ENCODE measurements at places on chromosomes 4 and X.

GRCh38 chr4:1265351-1265750 is 16.4 kb upstream of the CTBP1 start:
- no peak for DNase-seq

DNA sequence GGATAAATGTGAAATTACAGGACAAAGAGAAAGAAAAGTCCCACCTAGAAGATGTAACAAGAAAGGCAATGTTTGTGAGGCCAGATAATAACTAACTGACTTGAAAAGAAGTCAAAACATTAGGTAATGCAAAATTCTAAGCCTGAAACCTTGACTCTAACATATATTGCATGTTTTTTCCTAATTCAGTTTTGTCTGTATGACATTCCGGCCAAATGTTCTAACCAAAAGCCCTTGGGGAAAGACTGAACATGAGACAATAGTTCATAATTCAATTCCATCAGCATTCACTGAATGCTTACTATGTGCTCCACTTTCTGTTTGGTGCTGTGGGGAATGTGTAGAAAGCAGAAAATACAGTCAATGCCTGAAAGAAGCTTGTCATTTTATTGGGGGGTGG is 84.8 kb upstream of the PLAC1 start:
- no peak for DNase-seq

DNA sequence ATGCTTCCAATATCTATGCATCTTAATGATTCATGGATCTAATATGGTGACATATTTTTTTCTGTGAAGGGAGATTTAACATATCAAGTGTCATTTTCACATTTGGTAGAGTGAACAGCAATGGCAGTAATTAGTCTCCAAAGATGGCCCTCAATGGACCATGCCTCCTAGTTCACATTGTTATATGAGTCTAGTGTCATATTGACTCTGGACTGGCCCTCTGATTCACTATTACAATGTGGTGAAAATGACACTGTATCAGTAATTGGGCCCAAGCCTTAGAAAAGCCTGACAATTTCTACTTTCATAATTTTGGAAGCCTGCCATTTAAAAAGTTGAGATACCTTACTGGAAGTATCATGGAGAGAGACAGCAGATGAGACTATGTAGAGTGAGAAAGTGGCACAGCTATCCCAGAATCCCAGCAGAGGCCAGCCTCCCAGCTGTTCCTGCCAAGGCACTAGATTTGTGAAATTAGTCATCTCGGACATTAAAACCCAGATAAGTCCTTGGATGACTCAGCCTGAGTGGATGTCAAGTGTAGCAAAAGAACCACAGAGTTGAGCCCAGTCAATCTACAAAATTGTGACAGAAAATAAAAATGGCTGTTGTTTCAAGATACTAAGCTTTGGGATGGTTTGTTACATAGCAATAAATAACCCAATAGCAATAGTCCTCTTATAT is 68.4 kb downstream of the ARHGEF38 start:
- no peak for DNase-seq

- DNase-seq, result no peak
Observed at GRCh38 chr4:56215901-56216300, 171.4 kb downstream of the AASDH start.

DNA sequence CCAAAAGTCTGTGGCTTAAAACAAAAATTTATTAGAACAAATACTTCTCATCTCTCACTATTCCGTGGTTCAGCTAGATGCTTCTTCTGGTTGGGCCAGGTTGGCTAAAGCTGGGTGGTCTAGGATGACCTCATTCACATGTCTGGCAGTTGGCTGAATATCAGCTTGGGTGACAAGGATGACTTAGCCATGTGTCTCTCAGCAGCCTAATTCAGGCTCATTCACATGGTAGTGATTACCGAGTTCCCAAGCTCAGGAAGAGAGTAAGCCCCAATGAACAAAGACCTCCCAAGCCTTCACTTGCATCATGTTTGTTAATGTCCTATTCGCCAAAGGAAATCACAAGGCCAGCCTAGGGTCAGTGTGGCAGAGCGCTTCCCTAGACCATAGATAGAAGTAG is 119.4 kb downstream of the FANCB start:
- DNase-seq, result no peak

GRCh38 chr4:123632693-123633030 is 236.1 kb downstream of the SPRY1 start:
- no peak for DNase-seq

DNA sequence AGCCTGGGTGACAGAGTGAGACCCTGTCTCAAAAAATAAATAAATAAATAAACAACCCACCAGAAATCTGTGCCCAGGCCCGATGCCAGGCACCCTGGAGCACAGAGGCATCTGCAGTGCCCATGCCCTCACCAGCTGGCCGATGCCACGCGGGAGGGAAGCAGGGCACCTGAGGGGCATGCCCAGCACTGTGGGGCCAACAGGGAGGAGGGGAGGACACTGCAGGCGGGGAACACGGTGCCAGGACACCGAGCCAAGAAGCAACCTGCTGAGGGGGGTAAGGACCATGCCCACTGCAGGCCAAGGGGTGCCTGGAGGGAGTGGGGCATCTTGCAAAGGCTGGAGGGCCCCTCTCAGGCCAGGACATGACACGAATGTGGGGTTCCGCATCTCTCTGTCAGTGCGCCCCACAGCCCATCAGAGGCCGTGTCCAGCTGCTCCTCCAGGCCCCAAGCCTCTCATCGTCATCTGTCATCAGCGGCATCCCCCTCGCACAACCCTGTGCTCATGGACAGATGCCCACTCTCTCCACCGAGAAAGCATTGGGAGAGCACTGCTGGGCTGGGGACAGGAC is 13.3 kb upstream of the DUSP9 start:
- DNase-seq, result no peak

- DNase-seq, result no peak
Observed at GRCh38 chr4:41752081-41752836, 3.7 kb upstream of the PHOX2B start.

DNA sequence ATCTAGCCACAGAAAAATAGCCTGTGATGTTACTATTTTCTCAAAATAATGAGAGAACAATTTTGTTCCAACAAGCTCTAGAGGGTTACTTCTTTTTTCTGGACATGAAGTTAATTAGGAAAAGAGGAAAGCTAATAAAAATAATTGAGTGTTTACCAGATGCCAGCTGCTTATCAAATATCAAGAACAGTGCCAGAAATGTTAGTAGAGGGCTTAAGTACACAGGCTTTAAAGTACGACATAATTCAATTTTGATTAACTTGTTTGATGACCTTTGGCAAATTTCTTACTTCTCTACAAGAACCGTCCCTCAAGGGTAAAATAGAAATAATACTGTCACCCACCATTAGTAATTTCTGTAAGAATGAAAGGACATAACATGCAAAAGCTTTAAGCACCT is 977.0 kb downstream of the FSTL5 start:
- no peak for DNase-seq

DNA sequence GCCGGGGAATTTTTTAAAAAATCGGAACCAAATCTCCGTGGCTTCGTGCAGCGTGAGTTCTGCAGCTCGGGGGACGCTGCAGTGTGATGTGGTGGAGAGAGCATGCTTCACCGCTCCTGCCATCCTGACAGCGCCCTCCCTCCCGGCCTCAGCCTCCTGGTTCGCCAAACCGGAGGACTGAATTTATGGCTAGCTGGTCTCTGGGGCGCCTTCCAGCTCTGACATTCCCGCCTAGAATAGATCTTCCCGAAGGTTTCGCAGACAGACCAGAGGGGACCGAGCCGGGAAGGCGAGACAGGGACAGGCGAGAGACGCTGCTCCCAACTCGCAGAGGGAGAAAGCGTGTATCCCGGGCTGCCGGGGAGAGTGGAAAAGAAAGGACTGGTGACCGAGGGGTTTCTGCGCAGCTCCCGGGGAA is 25.9 kb downstream of the HOPX start:
- no peak for DNase-seq

GRCh38 chr4:1493540-1494287 is 87.5 kb upstream of the NKX1-1 start:
- no peak for DNase-seq

DNA sequence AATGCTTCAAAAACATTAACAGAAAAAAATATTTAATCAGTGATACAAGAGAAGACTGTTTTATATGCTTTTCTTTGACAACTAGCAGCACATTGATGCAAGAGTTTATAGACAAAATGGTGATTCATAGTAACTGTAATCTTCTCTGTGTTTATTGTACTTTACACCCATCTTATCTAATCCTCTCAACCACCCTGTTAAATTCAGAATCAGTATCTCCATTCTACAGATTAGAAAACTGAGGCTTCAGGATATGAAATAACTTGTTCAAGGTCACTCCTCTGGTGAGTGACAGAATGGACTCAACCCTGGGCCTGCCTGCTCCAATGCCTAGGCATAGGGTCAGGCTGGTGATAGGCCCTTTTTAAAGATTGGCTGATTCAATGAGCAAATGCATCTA is 26.1 kb upstream of the TMEM184C start:
- no peak for DNase-seq

- DNase-seq, result no peak
Observed at GRCh38 chr4:23320931-23321587, 568.8 kb downstream of the PPARGC1A start.

- DNase-seq, result no peak
Observed at GRCh38 chr4:68451246-68452211, 4.3 kb downstream of the TMPRSS11E start.

DNA sequence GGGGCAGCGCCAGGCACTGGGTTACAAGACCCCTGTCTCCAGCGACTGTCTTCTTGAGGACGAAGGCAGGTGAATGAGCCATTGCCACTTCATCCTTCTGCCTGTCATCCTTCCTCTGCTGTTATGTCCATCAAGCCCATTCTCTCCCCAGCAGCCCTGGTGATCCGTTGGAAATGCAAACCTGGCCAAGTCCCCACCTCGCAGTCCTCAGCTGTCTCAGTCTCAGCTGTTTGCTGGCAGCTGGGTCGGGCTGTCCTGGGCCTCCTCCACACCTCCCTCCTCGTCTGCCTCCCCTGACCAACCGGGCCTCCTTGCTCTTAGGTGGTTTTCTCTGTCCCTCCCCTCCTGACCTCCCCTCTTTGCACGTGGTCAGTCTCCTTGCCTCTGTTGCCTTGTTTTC is 38.0 kb downstream of the PTTG2 start:
- DNase-seq, result no peak

GRCh38 chr4:189299706-189300105 is 641.0 kb upstream of the FRG1 start:
- no peak for DNase-seq

- DNase-seq, result no peak
Observed at GRCh38 chr4:184801781-184802696, 23.7 kb downstream of the ACSL1 start.

GRCh38 chrX:154121207-154121606 is 22.8 kb upstream of the OPN1LW start:
- no peak for DNase-seq

- no peak for DNase-seq
Observed at GRCh38 chrX:526295-527224, 104.0 kb upstream of the SHOX start.

GRCh38 chr4:154960476-154960875 is 179.4 kb downstream of the RBM46 start:
- no peak for DNase-seq

GRCh38 chrX:64782923-64783322 is 193.3 kb downstream of the ZC4H2 start:
- DNase-seq, result no peak

DNA sequence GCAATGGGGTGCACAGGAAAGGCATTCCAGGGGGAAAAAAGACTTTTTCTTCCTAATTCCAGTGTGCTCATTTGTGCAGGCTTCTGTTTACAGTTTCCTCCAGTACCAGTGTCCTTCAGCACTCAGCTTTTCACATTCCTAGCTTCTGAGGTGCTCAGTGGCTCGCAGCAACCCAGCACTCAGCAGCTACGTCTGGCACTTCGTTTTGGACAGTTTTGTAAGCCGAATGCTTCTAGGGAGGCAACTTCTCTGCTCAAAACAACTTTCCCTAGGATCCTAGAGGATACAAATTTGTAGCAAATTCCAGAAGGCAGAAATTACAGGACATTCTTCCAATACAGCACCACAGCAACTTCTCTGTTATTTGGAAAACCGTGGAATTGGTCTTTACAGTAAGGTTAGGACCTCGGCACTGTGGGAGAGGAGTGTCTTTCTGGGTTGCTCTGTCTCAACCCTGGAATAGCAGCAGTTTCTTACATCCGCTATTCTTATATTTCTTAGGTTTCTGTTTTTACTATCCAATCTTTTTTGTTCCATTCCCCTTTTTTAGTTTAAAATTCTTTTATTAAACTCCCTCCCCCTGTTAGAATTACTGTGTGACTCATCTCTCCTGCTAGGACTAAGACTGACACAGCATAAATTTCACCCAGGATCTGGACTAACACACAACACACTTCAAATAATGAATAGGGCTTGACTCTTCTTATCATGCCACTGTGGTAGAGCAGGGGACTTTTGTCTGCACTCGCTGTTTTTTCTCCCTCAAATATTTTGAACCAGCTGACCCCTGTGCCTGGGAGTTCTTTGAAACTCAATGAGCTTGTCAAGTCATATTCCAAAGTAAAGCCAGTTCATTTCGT is 1314.7 kb downstream of the FSTL5 start:
- peak; percentile 4 for DNase-seq

- peak; percentile 8 for DNase-seq
Observed at GRCh38 chr4:100486496-100486895, 31.3 kb downstream of the EMCN start.

GRCh38 chrX:357693-358471 is 28.8 kb downstream of the PPP2R3B start:
- no peak for DNase-seq

- DNase-seq, result no peak
Observed at GRCh38 chrX:77070202-77070918, 376.8 kb upstream of the FGF16 start.

DNA sequence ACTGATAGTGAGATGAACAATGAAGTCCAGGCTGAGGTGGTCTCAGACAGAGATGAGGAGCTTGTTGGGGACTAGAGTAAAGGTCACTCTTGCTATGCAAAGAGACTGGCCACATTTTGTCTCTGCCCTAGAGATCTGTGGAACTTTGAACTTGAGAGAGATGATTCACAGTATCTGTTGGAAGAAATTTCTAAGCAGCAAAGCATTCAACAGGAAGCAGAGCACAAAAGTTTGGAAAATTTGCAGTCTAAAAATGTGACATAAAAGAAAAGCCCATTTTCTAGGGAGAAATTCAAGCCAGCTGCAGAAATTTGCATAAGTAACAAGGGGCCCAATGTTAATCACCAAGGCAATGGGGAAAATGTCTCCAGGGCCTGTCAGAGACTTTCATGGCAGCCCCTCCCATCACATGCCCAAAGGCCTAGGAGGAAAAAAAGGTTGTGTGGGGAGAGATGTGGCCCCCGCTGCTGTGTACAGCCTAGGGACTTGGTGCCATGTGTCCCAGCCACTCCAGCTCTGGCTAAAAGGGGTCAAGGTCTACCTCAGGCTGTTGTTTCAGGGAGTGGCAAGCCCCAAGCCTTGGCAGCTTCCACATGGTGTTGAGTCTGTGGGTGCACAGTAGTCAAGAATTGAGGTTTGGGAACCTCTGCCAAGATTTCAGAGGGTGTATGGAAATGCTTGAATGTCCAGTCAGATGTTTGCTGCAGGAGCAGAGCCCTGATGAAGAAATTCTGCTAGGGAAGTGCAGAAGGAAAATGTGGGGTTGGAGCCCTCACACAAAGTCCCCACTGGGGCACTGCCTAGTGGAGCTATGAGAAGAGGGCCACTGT is 262.8 kb downstream of the DKK2 start:
- no peak for DNase-seq

- no peak for DNase-seq
Observed at GRCh38 chrX:110042496-110042895, 39.6 kb downstream of the TMEM164 start.

Measured in NCI-H2029 (cell line).